Activated T-cell treated with anti-CD3 and anti-CD28 coated beads for 24 hours (primary cell): ENCODE measurements at places on chromosomes 7 and 10.

GRCh38 chr7:121530227-121531174, 134.4 kb upstream of the FAM3C start:
- DNase-seq: peak; percentile 48

GRCh38 chr10:29465384-29465783, 169.4 kb downstream of the SVIL start:
- no peak for DNase-seq

GRCh38 chr7:117270371-117270770, 52.5 kb downstream of the WNT2 start:
- no peak for DNase-seq

GRCh38 chr7:116083796-116084195, 53.2 kb upstream of the TFEC start:
- no peak for DNase-seq

GRCh38 chr10:132248455-132249225, 59.1 kb downstream of the STK32C start:
- peak; percentile 53 for DNase-seq

- no peak for DNase-seq
Measured at GRCh38 chr7:124758327-124758726, 7.3 kb downstream of the GPR37 start.

DNA sequence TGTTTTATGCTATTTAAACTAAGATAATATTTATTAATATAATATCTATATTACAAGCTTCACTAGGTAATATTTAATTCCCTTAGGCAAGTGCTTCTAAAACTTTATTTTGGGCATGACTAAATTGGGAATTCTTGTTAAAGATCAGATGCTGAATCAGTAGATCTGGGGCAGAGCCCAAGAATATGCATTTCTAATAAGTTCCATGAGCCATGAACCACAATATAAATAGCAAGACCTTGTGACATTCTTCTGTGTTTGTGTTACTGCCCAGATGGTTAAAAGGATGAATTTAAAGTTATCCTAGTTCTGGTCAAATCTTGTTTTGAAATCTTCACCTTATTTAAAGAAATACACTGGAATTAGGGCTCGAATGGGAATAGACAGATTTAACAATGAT, 258.4 kb upstream of the CACNA2D1 start:
- DNase-seq: no peak

- DNase-seq: peak; percentile 15
Measured at GRCh38 chr7:2645274-2645868, 13.6 kb downstream of the TTYH3 start.

GRCh38 chr10:29501692-29502091, 133.1 kb downstream of the SVIL start:
- no peak for DNase-seq

GRCh38 chr10:78802866-78803265, 265.9 kb upstream of the ZMIZ1 start:
- no peak for DNase-seq

GRCh38 chr7:117281562-117281961, 41.3 kb downstream of the WNT2 start:
- DNase-seq: no peak

DNA sequence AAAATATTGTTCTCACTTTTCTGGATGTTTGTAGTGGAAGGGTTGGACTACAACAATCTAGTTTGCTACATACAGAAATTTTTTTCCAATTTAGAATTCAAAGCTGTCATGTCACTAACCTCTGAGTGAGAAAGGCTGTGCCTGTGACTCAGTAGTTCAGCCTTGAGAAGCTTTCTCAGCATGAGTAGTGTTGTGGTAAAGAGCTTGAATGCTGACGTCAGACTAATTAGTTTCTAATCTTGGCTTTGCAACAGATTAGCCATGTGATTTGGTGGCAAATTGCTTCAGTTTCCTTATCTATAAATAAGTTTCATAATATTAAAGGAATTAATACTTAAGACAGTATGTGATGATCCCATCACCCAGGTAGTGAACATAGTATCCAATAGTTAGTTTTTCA, 83.8 kb downstream of the ABCA13 start:
- no peak for DNase-seq

GRCh38 chr10:49279015-49279880, 19.7 kb upstream of the C10orf71 start:
- DNase-seq: no peak

GRCh38 chr10:64426745-64427144, 905.5 kb downstream of the REEP3 start:
- DNase-seq: no peak

GRCh38 chr10:89838044-89838615, 136.7 kb downstream of the KIF20B start:
- DNase-seq: no peak

GRCh38 chr7:90173127-90173844, 19.0 kb downstream of the STEAP1 start:
- DNase-seq: no peak

DNA sequence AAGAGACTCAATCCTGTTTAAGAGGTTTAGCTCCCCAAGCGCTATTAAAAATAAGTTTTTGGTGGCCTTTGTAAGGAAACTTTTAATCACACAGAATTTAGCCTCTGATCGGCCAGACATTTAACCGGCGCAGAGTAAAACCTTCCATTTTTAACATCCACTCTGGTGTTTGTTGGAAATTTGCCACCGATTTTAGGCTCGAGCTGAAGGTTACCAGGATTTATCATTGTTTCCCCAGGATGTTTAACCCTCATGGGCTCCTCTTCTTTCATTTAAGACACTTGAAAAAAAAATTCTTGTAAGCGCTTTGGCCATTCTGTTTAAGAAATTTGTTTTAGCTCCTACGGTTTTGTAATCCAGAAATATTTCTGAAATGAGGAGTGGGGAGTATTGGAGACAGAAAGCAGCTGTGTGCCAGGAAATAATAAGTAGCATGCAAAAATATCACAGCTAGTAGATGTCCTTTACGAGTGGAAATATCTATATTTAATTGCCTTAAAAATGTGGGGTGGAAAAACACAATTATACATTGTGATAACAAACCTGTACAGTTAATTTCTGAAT, 3.4 kb downstream of the NEUROD6 start:
- DNase-seq: no peak

- no peak for DNase-seq
Measured at GRCh38 chr7:104643587-104644217, 315.3 kb downstream of the LHFPL3 start.

DNA sequence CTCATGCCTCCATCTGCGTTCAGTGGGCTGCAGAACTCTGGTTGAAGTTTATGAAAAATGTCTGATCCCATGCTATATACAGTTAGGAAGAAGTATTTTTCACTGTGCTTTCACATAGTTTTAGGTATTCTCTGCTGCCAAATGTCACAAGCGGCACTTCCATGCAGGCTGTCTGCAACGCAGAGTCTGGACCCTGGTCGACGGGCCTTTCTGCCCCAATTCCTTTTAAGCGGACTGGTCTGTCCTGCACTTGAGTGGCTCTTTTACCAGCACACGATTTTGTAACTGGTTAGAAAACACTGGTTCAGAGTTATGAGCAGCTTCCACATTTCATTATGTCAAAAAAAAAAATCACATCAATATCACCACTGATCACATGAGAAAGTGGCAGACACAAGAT, 143.0 kb downstream of the DIP2C start:
- DNase-seq: no peak

DNA sequence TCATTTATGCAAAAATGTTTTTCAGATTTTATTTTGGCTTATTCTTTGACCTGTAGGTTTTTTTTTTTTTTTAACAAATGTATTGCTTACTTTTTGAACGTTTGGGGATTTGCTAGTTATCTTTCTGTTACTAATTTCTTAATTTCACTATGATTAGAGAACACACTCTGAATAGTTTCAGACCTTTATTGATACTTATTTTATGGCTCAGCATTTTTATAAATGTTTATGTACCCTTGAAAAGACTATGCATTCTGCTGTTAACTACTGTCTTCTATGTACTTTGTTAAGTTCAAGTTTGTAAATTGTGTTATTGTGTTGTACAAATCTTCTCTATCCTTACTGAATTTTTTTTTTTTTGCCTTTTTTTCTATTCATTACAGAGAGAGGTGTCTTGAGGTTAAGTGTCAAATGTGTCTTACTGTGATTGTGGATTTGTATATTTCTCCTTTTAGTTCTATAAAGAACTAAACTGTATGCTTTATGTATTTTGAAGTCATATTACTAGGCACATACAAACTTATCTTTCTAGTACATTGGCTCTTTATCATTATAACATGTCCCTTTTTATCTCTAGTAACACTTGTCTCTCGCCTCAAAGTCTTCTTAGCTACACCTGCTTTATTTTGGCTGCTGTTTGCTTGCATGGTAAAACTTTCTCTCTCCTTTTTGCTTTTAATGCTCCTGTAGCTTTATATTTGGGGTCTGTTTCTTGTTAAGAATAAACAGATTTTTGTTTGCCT, 8.1 kb downstream of the MKLN1 start:
- DNase-seq: no peak
